MV-4-11 (cell line): ENCODE measurements at places on chromosomes 2 and 18.

- no peak for DNase-seq
Observed at GRCh38 chr2:54013996-54014395, 43.2 kb upstream of the PSME4 start.

GRCh38 chr2:202353430-202353829 is 22.7 kb upstream of the BMPR2 start:
- DNase-seq: no peak

DNA sequence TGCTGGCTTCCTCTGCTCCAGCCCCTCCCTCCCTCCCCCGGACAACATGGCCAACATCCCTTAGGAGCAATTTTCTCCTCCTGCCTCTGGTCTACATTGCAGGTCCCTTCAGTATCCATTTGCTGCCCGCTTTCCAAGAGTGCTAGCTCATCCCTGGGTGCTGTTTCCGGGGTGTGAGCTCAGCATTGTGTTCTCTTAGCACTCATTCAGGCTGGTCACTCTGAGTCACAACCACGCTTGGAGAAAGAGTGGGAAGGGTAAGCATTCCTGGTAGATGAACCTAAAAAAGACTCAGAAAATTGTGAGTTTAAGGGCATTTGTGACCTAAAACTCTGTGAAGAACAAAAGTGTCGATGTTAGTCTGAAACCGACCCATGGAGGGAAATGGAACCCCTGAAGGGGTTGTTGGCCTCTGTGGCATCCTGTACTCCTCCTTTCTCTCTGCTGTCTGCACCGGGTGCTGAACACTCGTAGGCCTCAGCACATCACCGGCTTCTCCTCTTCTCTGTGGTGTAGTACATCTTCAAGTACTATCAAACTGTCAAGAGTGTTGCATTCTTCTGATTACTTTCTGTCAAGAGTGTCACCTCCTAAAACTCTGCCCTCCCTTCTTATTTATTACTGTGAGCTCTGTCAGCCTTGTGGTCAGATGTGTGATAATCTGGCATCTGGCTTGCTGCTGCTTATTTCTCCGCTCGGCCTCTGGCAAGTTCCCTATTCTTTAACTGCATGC is 73.0 kb downstream of the CTNNA2 start:
- peak; percentile 7 for DNase-seq

- no peak for DNase-seq
Observed at GRCh38 chr2:172101821-172102390, 794 bp downstream of the DLX2 start.

DNA sequence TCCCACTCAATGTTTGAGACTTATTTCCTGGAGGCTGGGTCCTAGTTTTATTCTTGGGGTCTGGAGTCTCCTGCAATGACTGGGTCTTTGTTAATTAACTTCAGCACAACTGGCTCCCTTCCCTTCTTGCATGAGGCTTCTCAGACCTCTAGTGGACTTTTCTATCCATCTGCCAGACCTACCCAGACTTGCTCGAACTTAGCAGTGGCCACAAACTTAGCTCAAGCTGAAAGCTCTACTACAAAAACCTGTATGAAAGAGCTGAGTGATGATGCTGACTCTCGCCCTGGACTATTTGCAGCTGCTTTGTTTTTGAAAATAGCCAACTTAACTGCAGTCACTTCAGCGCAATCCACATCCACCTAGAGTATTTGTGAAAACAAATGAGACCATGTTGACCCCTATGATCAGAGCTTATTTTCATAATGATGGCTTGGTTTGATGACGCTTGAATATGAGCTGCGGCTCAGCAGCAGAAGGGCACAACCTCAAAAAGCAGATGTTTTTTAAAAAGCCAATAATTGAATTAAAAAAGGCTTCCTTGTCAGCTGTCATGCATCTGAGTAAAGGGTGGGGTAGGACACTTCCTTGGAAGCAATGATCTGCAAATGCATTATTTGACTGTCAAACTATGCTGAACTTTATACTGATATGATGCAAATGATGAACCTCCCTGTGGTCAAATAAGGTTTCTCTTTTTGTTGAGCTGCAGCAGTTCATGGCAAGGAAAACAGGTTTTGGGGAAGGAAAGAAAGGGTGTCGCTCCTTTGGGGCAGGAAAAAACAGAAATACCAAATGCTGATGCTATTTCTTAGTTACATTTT is 10.6 kb upstream of the ANXA4 start:
- DNase-seq: no peak

- DNase-seq: no peak
Observed at GRCh38 chr18:8248576-8248975, 360.7 kb upstream of the RAB12 start.

DNA sequence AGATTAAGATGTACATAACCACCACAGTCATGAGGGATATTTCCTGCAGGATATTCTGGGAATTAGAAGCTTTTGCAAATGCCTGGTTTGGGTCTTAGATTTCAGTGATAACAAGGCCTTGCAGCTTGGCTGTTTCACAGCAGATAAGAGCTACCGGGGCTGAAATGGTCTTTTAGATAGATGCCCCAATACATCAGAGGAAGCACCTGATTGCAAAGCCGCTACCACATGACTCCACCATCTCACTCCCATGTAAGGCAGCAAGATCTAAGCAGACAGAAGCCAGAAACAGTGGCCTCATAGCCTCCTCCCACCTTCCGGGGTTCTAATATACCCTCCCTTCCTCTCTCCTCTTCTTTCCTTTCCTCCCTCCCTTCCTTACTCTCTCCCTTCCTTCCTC is 31.1 kb upstream of the EPG5 start:
- no peak for DNase-seq
